Dorsolateral prefrontal cortex (tissue), 122 donors: ENCODE measurements at places on chromosomes 11 and 22.

- DNase-seq, result no peak
Measured at GRCh38 chr11:124297921-124298320, 15.8 kb downstream of the OR8D1 start.

- DNase-seq, result no peak
Measured at GRCh38 chr22:29641700-29642330, 38.4 kb downstream of the NF2 start.

- peak; percentile 58 for DNase-seq
Measured at GRCh38 chr11:75667831-75668450, 897 bp downstream of the MAP6 start.

DNA sequence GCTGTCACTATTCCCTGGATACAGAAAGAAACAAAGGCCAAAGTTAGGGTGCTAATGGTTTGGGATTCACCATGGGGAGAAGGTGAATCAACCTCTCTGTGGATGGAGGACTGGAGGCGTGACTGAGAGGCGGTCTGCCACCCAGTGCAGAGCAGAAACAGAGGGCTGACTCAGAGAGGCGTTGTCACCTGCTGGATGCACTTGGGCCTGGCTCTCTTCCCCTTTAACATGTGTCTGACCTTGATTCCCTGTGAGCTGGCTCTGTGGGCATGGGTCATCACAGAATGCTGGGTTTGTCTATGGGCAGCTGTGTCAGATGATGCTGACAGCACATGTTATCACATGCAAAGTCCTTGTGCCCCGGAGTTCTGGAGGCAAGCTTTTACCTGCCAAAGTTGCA is 75.9 kb downstream of the LDLRAD3 start:
- no peak for DNase-seq

DNA sequence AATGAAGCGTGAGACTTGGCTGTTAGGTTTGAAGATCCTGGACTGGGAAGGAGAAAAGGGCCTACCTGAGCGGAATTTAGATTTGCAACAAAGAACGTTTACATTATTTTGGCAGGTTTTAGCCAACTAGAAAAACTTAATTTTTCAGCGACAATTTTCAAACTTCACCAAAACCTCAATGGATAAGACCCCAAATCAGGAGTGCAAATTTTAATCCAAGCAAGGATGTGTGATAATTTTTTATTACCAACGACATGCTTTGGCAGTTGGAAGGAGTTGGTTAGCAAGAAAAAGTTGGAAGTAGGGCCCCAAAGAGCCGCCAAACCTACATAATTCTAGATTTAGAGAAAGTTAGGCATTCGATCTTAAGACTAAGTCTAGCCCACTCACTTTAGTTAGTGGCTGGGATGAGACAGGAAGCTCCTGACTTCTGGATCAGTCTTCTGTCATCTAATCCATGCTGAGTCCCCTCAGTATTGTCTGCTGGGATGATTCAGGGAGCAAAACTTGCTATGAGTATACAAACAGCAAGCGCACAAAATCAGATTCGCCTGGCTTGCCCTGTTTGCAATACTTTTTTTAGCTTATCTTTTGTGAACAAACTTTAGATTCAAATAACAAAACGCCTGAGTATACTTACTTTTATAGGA is 787 bp upstream of the RDX start:
- DNase-seq, result no peak

GRCh38 chr11:71933141-71933933 is 4.5 kb downstream of the RNF121 start:
- no peak for DNase-seq

GRCh38 chr11:65859095-65859811 is 980 bp upstream of the MUS81 start:
- peak; percentile 97 for DNase-seq

DNA sequence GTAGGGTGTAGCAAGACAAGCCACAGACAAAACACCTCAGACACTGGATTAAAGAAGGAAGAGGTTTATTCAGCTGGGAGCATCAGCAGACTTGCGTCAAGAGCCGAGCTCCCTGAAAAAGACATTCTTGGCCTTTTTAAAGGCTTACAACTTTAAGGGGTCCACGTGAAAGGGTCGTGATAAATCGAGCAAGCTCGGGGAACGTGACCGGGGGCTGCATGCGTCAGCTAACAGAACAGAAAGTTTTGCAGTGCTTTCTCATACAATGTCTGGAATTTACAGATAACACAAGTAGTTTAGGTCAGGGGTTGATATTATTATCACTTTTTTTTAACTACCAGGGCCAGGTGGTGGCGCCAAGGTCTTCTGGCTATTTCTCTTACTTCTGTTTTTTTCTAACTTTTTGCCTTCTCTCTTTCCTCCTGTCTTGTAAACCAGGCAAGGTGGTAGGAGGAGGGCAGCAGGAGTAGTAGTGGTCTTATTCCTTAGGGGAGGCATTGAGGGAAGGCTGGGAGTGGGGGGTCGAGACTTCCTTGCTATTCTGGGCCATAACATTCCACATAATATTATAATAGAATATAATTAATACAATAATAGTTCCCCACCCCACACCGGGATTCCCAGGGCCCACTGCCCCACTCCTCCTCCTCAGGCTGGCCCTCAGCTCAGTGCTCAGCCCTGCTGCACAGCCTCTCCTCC is 587 bp upstream of the ALDH3B1 start:
- DNase-seq, result no peak

- DNase-seq, result no peak
Measured at GRCh38 chr11:115321605-115322289, 182.5 kb downstream of the CADM1 start.

- DNase-seq, result no peak
Measured at GRCh38 chr11:32751381-32751780, 43.1 kb downstream of the CCDC73 start.

- no peak for DNase-seq
Measured at GRCh38 chr11:102712137-102712536, 6.6 kb upstream of the MMP27 start.

DNA sequence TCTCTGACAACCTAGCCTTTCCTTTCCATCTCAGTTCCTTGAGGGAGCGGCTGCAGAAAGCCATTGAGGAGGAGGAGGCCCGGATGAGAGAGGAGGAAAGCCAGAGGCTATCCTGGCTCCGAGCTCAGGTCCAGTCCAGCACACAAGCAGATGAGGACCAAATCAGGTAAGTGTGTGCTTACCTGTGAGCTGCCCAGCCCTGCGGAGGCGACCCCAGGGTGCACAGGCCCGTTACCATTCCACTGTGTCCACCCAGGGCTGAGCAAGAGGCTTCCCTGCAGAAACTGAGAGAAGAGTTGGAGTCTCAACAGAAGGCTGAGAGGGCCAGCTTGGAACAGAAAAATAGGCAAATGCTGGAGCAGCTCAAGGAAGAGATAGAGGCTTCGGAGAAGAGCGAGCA is 63.1 kb downstream of the CEP164 start:
- DNase-seq, result no peak

DNA sequence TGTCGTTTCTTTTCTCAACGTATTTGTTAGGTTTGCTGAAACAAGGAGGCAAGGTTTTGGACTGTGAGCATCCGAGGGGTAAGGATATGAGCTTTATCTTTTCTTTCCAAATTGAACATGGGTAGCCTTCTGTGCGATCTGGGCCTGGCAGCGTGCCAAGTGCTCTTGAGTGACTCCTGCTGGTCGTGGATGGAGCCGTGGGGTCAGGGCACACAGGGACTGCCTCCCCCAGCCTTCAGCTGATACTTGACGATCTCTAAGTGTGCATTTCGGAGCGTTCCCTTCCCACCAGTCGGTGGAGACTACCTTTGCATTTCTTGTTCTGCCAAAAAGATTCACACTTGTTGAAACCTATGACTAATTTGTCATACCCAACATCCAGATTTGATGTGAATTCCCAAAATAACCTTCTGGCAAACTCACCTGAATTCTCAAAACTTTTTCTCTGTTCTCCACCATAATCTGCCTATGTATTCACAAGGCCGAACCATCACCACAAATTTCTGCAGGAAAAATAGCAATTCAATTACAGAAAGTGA is 40.1 kb upstream of the CLMP start:
- no peak for DNase-seq

DNA sequence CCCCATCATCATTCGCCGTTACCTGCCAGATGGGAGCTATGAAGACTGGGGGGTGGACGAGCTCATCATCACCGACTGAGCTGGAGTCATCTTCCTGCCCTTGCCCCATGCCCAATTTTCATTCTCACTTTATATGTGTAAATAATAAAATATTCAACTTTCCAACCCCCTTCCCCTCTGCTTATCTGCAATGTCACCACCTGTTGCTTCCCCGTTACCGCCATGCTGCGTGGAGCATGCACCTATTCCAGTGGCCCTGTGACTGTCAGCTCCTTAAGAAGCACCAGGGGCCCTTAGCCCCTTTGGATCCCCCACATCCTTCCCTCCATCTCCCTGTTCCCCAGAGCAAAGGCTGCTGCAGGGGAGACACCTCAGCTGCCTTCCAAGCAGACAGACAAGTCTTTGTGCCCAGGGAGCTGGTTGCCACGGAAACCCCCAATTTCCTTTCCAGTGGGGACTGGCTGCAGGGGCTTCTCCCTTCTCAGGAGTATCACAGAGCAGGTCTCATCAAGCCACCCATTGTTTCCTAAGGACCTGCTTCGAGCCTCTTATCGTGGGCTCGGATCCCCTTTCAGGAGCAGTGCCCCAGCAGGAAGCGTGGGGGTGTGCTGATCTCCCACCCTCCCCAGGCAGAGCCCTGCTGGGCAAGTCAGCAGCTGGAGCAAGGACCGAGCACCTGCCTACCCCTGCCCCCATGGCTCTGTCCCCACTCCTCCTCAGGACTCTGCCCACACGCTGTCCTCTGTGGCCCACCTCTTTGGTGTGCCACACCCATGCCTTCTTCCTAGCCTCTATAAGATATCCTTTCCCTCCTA is 14.3 kb downstream of the POLR2F start:
- no peak for DNase-seq

DNA sequence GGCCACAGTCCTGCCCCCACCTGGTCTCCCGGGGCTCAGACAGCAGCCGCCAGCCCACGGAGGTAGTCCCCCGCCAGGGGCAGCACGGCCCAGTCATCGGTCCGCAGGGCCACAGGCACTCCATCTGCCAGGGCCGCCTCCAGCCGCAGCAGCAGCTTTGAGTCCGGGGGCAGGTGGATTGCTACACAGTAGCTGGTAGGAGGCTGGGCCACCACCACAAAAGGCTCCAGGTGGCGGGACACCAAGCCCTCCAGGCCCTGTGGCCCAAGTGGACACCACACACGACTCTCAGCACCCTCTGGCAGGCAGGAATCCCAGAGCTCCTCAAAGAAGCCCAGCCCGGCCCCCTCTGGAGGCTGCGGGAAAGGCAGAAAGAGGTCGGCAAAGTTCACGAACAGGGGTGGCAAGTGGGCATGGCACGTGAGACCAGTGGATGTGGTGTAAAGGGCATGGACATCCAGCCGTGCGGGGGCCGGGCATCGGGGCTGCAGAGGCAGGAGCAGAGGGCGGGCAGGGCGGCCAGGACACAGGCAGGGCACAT is 2.9 kb downstream of the AP5B1 start:
- DNase-seq, result no peak
